Activated naive CD8-positive, alpha-beta T cell treated with anti-CD3 and anti-CD28 coated beads, Interleukin-2, amount 10 ng/mL, durations not matched to agents 7 days and 5 days (primary cell): ENCODE measurements at places on chromosomes 11 and 22. TPM values are rescaled to one million over a fixed set of nuclear protein-coding genes. Genes with fewer than 3 reads are reported as not detected.

DNA sequence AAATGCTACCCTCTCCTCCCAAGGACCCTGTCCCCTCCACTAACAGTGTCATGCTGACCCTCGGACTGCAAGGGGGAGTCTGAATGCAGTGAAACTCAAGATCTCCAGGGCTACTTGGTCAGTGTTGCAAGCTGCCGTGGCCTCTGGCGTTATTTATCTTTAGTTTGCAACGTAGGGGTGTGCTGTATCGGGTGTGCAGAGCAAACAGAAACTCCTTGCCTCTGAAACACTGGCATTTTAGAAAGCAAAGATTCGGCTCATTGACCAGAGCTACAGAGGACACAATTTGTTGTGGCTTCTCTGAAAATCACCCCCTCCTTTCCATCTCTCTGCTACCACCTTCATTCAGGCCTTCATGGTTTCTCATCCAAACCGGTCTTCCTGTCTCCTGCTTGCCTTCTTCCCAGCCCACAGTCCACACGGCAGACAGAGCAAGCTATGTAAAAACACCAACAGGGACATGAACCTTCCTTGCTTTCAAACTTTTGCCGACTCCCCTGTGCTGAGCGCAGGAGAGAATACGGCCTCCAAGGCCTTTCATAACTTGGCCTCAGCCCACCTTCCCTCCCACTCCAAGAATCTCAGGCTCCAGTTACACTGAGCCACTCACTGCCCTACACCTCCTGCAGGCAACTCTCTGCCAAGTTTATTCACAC, 14.9 kb downstream of the FZD4 start:
- no peak for DNase-seq

DNA sequence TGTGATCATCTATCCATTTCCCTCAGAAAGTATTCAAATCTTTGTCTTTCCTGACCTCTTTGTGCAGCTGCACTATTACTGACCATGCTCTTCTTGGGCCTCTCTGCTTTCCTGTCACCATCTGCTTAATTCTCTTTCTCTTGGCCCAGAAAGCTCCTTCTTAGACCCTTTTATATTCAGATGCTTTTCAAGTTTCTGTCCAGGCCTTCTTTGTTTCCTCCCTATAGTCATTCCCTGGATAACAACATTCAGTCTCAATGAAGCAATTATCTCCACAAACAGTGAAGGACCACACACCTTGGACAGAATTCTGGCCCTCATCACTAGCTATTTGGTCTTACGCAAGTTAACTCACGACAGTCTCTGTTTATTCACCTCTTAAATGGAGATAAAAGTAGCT, 89.7 kb downstream of the LARGE2 start:
- DNase-seq, result no peak

DNA sequence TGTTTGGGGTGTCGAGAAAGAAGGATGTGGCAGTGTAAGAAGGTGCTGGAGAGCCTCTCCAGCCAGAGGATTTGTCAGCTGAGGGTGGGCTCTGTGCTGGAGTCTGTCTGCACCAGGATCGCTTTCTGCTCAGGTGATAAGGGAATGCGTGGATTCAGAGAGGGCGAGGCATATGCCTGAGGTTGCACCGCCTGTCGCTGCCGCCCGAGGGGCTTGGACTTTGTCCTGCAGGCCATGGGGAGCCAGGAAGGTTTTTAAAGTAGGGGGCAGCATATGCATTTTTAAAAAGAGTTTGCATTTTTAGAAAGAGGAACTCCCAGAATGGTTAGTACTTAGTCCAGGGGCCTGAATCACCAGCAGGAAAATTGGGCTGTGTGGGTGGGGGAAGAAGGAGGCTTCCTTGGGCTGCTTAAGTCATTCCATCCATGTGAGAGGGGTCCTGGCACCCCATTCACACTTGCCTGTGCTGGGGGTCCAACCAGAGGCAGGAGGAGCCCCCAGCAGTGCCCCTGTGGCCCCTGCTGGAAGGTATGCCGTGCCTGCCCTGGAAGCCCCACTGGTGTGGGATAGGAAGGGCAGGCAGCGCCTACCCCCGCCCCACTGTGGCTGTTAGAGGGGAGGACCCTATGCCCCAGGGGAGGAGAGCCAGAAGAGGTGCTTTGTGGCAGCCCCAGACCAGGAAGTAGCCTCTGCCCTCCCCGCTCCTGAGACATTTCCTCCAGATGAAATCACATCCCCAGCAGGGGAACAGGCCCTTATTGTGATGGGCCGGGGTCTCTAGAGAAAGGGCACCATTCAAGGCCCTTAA, 35.8 kb upstream of the MYRF start:
- DNase-seq, result no peak

GRCh38 chr22:42842658-42843370, 14.3 kb downstream of the ARFGAP3 start:
- DNase-seq, result no peak

DNA sequence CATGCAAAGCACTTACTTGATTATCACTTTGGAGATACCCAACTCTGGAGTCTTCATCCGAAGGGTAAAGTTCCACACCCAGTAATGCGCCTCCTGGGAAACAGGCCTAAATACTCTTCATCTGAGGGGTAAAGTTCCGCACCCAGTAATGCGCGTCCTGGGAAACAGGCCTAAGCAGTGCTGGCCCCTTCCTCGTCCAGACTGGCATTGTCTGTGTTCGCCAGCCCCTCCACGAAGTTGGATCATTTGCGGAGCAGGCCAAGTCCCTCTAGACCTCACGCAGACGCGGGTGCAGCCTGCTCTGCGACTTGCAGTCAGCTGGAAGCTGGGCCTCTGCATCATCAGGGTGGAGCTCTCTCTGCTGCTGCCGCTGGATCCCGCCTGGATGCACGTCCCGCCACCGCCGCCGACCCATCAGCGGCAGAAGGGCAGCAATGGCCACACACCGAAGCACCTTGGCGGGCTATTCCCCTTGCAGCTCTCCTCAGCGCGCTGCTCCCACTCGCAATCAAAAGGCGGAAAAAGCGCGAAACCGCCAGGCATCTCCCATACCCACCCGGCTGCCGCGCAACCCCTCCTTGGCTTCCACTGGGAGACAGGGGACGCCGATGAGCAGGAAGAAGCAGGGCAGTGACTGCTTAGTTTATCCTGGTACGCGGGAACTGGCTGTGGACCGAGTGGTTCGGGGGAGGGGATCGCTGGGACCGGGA, 34.1 kb upstream of the GLYATL1 start:
- DNase-seq, result no peak

GRCh38 chr11:121467471-121467870, 14.7 kb upstream of the SORL1-AS1 start:
- no peak for DNase-seq

The LMNTD2 gene
- 2.7 TPM for total RNA-seq
